SJSA1 (cell line): ENCODE measurements at places on chromosomes 6 and 20. TPM values are rescaled to one million over a fixed set of nuclear protein-coding genes. Genes with fewer than 3 reads are reported as not detected.

DNA sequence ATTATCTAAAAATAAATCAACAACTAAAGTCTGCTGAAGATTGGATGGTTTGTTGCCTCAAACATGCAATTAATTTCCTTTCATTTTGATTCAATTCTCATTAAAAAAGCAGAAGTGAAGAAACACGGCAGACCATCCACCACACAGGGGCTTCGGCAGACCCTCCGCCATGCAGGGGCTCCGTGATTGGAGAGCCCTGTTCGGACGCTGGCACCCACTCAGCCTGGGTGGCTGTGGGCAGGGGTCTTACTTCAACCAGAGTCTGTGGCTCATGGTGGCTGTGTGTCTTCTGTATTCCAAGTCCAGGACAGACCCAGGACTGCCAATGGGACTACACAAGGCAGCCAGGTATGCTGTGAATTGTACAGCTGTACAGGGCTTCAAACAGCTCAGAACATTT, 86.9 kb upstream of the FRMD1 start:
- H3K4me1 ChIP-seq, result no peaks in the 10 kb centered on the region
- H3K27ac ChIP-seq, result no peak overlapping the region
- no peak for DNase-seq
- no peaks in the 10 kb centered on the region for H3K36me3 ChIP-seq
- no peaks in the 10 kb centered on the region for H3K27me3 ChIP-seq

CBLN4 gene
- not detected in 2 replicates for total RNA-seq

GRCh38 chr6:38806271-38806670, 91.2 kb downstream of the DNAH8 start:
- no peak overlapping the region for H3K4me3 ChIP-seq
- no peaks in the 10 kb centered on the region for H3K27me3 ChIP-seq
- no peaks in the 10 kb centered on the region for H3K4me1 ChIP-seq
- H3K27ac ChIP-seq, result no peak overlapping the region
- no peak for DNase-seq
- H3K36me3 ChIP-seq, result no peaks in the 10 kb centered on the region

JARID2 gene
- 5.1 and 7.0 TPM in 2 replicates for total RNA-seq

DNA sequence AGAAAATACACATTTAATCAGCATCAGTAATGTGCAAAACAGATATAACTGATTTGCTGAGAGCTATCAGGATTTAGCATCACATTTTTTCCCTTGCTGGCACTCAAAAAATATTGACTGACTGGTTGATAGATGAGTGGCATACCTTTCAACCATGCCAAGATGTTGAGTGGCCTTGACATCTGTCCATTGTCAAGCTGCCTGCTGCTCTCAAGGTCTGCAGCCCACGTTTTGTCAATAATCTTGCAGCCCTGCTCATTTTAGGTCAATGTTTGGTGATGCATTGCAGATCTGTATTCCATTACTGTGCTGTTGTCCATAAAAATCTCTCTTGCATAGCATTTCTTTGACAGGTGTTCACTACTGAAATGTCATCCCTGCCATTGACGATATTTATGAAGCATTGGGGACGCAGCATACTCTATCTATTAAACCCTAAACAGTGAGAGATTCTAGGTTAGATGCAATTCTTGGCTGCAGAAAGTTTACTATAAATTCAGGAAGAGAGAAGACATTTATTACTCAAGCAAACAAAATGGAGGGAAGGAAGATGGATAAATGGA, 111.6 kb downstream of the BFSP1 start:
- peaks cover 3% of the 10 kb centered on the region for H3K27me3 ChIP-seq
- H3K36me3 ChIP-seq, result no peaks in the 10 kb centered on the region
- H3K4me1 ChIP-seq, result no peaks in the 10 kb centered on the region
- no peak overlapping the region for H3K4me3 ChIP-seq

TCF15 gene
- not detected in 2 replicates for total RNA-seq

DNA sequence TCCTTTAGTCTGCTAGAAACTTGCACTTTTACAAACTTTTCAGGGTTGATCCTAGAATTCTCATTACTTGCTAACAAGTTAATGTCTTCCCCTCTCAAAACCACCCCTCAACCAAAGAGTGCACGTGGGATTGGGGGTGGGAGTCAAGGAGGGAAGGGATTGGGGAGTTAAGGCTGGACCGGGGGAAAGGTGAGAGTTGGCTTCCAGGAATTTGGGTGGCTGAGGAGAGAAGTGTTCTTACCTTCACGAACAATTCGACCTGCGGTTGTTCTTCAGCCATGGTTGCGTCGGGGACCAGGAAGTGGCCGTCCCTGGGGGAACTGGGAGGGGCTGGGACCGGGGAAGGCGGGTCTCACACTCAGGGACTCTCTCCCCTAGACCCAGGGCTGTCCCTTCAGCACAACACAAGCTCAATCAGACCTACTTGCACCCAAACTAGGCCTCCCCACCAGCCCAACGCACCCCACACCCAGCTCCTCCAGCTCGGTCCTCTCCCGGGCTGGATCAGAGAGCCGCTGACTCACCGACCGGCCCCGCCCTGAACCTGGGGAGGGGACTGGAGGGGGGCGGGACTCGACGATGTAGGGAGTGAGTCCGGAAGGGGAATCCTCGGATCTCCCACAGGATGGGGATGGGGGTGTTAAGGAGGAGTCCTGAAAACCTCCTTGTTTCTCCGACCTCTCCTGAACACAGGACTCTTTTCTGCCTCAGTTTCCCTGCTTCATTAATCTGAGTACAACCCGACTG, at the start of gene CLIC1:
TSS of gene CLIC1 (minus strand) at position 510 of the 747 bp plus-strand sequence. CDS start at position 280, 230 bp downstream.
- peak within 1 kb of the TSS; percentile 53 for H3K4me3 ChIP-seq
- peaks cover 48% of the 10 kb centered on the region for H3K4me1 ChIP-seq
- H3K36me3 ChIP-seq, result peaks cover 52% of the 10 kb centered on the region
- DNase-seq, result peak; percentile 95

DNA sequence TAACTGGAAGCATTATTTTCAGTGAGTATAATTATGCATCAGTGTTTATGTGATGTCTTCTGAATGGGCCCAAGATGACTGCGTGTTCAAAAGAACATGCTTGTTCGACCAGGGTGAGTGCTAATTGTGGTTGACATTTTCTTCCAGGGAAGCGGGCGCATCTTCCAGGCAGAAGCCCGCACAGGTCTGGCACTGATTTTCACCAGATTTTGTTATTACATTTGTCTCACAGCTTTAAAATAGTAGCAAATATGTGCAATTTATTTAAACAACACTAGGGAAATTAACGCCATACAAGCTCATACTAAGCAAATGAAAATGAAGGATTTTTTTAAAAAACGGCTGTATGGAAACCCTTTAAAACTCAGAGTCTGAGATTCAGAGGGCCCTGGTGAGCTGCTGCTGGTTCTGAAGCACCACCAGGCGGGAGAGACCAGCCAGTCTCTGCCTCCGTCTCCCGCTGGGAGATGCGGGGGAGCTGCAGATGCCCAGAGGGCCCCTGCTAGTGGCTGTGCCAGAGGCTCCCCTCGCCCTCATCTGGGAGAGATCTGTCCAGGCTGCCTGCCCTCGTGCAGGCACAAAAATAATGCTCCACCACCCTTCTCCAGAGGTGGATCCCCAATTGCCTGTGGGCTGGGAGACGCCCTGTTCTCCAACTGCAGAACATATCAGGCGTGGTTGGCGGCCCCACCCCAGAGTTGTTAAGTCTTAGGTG, 297.0 kb downstream of the TAF4 start:
- no peak for DNase-seq
- H3K4me3 ChIP-seq, result no peak overlapping the region
- H3K36me3 ChIP-seq, result no peaks in the 10 kb centered on the region
- H3K27me3 ChIP-seq, result peaks cover 21% of the 10 kb centered on the region

DNA sequence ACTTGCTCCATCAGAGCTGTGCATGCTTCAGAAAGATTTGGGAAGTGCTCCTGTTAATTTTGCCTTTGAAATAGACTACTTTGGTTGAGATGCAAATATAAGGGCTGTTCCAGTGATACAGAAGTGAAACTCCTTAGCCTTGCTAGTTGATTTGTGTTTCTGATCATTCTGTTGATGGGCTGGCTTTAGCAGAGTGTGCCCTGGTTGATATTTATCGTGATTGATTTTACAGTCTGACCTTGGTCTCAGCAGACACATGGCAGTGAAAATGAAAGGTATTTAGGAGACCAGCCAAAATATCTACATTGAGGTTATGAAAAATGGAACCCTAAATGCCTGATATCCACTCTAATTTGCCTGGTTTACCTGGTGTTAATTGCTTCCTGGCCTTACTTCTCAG, 122.1 kb upstream of the CEP162 start:
- no peaks in the 10 kb centered on the region for H3K36me3 ChIP-seq
- no peaks in the 10 kb centered on the region for H3K27me3 ChIP-seq
- no peak overlapping the region for H3K4me3 ChIP-seq
- no peak overlapping the region for H3K27ac ChIP-seq

- no peaks in the 10 kb centered on the region for H3K36me3 ChIP-seq
- H3K27me3 ChIP-seq, result no peaks in the 10 kb centered on the region
- H3K4me3 ChIP-seq, result no peak overlapping the region
- peaks cover 5% of the 10 kb centered on the region; the same call in 1 of the 2 replicates for H3K4me1 ChIP-seq
- no peak for DNase-seq
Observed at GRCh38 chr6:154981079-154981870, 13.8 kb upstream of the TIAM2 start.

- no peak for DNase-seq
- no peaks in the 10 kb centered on the region for H3K27me3 ChIP-seq
- H3K36me3 ChIP-seq, result no peaks in the 10 kb centered on the region
- no peak overlapping the region for H3K4me3 ChIP-seq
- no peaks in the 10 kb centered on the region for H3K4me1 ChIP-seq
- no peak overlapping the region for H3K27ac ChIP-seq
Observed at GRCh38 chr20:18748987-18749386, 64.6 kb upstream of the SCP2D1 start.

DNA sequence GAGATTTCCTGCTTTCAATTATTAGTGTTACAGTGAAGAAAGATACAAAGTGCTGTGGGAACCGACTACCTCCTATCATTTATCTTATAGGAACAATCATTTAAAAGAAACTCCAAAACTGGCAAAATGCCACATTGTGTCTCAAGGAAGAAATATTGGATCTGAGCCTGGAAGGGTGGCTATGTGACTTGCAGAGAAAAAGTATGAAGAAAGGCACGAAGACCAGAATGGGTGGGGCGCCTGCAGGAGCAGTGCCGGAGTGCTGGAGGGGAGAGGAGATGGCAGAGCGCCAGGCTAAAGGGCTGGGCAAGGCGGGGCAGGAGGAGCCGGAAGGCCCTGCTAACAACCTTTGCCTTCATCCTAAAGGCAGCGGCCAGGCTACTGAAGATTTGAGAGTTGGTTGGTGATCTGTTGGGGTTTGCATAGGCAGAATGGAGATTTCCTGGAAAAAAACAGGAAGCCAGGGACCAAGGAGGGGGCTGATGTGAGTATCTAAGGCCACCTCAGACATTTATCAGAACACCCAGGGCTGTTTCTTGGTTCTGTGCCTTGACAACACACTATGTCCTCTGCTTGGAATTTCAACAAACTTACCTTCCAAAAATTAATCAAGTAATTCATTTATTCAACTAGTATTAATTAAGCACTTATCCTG, 125.6 kb downstream of the MAFB start:
- H3K4me1 ChIP-seq, result no peaks in the 10 kb centered on the region
- no peak for DNase-seq
- no peak overlapping the region for H3K4me3 ChIP-seq
- H3K27ac ChIP-seq, result no peak overlapping the region

DNA sequence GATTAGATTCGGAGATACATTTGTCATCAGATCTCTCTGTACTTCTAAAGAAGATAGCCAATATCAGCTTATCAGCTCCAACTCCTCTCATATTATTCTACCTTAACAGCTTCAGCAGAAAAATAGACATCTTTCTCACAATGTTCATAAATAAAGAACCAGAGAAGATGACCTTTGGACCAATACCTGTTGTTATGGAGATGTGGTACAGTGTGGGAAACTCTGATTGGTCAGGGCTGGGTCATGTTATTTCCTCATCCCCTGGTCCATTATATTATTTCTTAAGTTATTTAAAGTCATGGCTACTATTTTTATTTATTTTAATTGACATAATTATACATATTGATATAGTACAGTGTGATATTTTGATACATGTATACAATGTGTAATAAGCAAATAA, 35.9 kb upstream of the POLR1H start:
- no peaks in the 10 kb centered on the region for H3K4me1 ChIP-seq
- no peak overlapping the region for H3K27ac ChIP-seq
- no peaks in the 10 kb centered on the region for H3K27me3 ChIP-seq
- no peaks in the 10 kb centered on the region for H3K36me3 ChIP-seq

- no peak for DNase-seq
- H3K27ac ChIP-seq, result no peak overlapping the region
- H3K4me1 ChIP-seq, result peaks cover 16% of the 10 kb centered on the region
- no peak overlapping the region for H3K4me3 ChIP-seq
Observed at GRCh38 chr20:5069141-5069806, 50.5 kb downstream of the PCNA start.

DNA sequence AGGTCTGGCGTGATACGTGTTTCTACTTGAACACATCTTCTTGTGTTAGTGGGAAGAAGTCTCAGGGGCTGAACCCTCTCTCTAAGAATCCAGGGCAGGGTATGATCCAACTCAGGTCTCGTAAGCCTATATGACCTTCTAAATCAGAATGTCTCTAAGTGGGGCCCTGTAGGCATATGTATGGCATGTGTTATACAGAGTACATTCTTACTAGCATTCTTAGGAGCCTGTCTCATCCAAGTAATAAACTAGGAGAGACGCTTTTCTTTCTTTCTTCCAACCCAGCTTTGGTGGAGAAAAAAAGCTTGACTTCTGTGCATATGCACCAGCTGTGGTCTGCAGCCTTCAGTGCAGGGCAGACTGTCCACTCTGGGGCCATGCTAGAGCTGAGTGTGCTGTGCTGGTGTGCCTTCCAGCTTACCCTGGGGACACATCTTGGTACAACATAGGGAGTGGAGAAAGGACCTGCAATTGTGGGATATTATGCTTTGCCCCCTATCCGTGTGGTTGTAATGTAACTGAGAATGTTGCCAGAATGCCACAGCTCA, 47.3 kb downstream of the L3MBTL3 start:
- peaks cover 23% of the 10 kb centered on the region for H3K36me3 ChIP-seq
- no peak for DNase-seq
- H3K27me3 ChIP-seq, result no peaks in the 10 kb centered on the region
- no peak overlapping the region for H3K27ac ChIP-seq
- H3K4me1 ChIP-seq, result no peaks in the 10 kb centered on the region

- no peaks in the 10 kb centered on the region for H3K36me3 ChIP-seq
- no peak for DNase-seq
- H3K27me3 ChIP-seq, result no peaks in the 10 kb centered on the region
- no peak overlapping the region for H3K4me3 ChIP-seq
Observed at GRCh38 chr6:53151676-53152075, 3.0 kb upstream of the GCM1 start.

DNA sequence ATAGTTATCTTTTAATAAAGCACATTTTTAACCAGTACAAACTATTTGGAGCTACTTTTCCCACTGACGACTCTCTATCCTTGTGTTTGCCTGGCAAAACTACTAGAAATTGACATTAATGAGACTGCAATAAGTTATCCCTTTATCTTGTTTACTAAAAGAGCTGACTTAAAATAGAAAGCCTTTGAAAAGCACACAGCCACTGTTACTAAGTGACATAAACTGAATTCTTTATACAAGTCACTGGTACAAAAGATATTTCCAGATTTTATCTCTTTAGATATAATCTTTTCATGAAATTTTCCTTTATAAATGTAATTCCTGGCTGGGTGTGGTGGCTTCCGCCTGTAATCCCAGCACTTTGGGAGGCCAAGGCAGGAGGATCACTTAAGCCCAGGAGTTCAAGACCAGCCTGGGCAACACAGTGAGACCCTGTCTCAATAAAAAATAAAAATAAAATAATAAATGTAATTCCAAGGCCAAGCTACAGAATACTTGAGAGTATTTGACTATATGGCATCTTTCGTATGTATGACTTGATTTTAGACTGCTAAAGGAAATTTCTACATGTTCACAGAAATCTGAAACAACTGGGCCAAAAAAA, 9.5 kb downstream of the MBOAT1 start:
- no peak overlapping the region for H3K4me3 ChIP-seq
- peaks cover 20% of the 10 kb centered on the region for H3K36me3 ChIP-seq
- H3K27ac ChIP-seq, result peak overlapping the region; percentile 84
